Stimulated activated CD4-positive, alpha-beta T cell treated with anti-CD3 and anti-CD28 coated beads, TNF-alpha, amount 100 ng/mL, for 1 hour (primary cell): ENCODE measurements at places on chromosomes 6 and 20.

DNA sequence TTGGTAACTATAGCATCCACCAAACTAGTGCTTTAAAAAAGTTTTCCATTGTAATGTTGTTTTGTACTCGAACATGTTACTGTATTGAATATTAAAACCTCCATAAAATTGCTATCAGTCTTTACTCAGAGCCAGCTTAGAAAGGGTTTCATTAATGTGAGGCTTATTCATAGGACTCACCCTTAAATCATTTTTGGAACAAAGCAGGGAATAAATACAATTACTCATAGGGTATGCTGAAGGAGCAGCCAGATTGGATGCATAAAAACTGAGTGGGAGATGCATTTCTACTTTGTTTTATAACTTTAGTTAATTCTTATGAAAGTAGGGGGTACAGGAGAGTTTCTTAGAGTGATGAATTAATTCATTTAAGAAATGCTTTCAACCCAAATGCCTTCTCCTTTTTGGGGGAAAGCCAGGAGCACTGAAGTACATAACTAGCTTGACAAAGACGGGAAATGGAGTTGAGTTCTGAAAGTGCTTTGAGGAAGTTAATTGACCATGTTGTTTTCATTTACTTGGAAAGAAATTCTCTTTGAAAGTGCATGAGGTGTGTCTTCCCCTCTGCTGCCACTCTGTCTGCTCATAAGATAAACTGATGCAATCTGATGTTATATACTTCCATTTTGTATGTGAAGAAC, 90.3 kb downstream of the RNF144B start:
- DNase-seq: no peak

GRCh38 chr6:157273756-157274470, 49.4 kb downstream of the TMEM242 start:
- DNase-seq: no peak

GRCh38 chr6:46867411-46867810, 54.3 kb downstream of the ADGRF5 start:
- no peak for DNase-seq

DNA sequence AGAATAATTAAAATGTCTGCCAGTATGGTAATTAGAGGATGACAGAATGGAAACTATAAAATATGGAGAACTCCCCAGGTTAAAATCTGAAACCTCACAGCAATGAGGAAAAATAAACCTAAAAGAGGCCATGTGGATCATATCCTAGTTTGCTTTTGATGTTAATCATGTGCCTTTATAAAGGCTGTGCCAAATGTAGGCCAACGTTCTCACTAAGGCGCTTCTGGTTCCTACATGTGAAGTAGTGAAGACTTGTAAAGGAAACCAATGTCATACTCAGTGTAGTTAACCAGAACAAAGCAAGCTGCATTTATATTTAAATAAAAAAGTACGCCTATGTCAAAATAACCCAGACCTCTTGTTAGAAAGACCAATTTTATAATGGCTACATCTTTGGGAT, 113.7 kb upstream of the FAM184A start:
- no peak for DNase-seq

DNA sequence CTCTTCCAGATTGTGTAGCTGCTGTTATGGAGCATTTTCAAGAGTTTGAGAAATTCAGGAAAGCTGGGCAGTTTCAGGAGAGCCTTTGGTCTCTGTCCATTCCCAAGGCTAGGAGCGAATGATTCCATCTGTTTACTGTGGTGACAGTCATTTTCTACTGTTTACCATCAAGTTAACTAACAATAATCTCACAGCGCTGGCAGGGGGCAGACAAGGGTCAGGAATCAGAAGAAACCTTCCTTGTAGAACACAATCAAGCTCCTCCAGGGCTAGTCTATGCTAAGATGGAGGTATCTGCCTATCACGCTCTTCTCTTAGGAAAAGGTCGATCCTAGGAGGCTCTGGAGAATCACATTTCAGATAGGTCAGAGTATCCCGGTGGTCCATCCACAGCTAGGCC, 293.9 kb downstream of the KIF16B start:
- no peak for DNase-seq

DNA sequence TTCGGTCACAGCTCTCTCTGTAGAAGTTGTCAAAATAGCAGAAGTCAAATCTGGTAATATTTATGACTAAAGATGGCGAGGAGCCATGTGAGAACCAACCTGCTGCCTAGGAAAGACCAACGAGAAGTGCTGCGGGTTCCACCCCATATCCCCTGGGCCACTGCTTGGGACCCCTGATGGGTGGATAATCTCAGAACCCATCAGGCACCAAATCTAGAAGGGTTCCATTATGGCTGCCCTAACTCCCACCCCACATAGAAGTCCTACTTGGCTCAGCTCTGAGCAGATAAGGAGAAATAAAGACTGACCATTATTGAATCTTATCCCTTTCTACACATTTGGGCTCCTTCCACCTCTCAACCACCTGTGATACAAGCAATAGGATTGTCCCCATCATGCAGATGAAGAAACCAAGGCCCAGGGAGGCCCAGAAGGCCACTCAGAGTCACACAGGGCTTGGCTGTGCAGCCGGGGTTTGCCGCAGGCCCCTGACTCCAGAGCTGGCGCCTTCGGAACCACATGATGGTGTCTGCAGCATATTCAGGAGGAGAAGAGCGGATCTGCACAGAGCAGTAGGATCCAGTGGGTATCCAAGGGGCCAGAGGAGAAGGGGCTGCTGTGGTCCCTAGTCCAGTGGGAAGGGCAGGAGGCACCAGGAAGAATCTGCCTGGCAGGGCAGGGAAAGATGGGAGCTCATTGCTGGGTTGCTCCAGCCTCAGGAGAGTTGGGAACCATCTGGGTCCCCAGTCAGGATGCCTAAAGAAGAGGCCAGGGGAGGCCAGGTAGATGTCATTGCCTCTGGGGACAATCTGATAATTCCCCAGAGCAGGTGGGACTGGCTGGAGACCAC, 9.6 kb upstream of the PCMTD2 start:
- no peak for DNase-seq

GRCh38 chr20:24665196-24665595, 195.8 kb downstream of the SYNDIG1 start:
- no peak for DNase-seq

GRCh38 chr20:62486484-62486883, 10.7 kb upstream of the GATA5 start:
- no peak for DNase-seq

DNA sequence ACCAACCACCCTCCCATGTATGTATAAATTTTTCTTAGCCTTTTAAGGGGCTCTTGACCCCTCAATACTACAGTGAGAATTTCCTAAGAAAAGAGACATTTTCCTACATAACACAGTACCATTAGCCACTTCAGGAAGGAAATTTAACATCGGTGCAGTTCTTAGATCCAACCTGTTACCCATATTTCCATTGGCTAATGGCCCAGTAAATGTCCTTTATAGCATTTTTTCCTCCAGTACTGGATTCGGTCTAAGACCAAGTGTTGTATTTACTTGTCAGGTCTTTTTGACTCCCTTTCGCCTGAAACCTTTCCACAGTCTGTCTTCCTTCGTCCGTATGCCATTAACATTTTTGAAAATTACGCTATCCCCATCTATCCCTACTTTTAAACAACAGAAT, 173.4 kb upstream of the PMEPA1 start:
- no peak for DNase-seq

DNA sequence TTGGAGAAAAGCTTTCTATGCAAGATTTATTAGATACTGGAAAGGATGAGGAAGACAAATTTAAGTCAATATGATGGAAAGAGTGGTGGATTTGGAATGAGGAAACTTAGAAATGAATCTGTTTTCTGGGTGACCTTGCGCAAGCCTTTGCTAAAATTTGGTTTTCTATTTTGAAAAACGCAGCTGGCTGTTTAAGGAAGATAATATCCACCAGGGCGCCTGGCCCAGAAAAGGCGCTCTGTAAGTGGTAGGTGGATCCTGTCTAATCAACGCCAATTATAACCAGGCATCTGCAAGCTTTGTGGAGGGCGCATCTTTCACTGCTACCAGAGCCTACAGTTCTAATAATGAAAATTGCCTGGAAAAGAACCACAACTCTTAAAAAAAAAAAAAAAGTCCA, 398 bp upstream of the SPATS1 start:
- DNase-seq: no peak

DNA sequence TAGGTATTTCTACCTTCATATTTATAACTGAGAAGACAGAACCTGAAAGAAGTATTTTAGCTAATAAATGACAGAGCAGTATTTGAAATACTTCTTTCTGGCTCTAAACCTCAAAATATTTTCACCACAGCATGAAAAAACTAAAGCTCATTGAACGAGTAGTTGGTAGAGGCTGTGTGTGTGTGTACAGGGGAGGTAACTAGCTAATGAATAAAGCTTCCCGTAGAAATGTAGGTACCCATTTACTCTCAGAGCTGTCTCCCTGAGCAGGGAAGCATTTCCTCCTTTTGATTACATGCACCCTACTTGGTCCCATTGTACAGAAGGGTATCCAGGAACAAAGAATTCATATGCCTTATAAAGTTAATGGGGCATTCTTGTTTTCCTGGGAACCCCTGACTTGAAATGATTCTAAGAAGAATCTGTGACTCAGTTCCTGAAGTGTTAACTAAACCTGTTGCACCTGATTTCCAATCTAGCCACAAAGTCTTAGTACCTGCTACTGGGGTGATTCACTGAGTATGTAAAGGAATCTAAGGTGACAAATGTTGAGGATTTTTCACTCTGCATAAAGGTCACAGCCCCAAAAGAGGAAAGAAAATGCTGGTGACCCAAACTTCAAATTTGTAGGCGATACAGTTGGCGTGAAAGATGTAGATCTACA, 12.5 kb downstream of the CRYBG1 start:
- no peak for DNase-seq

DNA sequence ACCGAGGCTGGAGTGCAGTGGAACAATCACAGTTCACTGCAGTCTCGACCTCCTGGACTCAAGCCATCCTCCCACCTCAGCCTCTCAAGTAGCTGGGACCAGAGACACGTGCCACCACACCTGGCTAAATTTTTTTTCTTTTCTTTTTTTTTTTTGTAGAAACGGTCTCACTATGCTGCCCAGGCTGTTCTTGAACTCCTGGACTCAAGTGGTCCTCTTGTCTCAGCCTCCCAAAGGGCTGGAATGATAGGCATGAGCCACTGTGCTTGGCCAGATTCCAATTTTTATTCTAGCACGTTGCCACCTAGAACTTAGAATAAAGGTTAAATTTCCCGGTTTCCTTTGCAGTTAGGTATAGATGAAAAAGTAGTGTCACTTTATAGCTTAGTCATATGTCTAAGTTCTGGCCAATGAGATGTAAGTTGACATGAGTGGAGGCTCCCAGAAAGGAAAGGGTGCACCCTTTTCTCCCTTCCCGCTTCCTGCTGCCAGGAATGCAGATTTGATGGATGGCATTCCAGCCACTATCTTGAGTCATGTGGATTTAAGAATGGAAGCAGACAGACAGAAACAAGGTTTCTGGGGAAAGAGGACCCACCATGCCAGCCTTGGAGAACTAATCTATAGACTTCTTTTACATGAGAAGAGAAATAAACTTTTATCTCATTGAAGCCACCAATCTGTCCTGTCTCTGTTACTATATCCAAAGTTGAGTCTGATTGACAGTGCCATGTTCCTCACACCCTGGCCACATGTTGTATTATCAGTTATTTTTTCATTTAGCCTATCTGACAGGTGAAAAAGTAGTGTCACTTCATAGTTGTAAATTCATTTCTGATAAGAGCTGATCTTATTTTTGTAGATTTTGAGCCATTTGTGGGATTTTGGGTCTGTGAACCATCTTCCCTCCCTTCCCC, 60.6 kb upstream of the NCOA3 start:
- no peak for DNase-seq

GRCh38 chr6:155378276-155378675, 64.0 kb upstream of the TFB1M start:
- no peak for DNase-seq

- no peak for DNase-seq
These were observed 296.8 kb downstream of the UTRN start for GRCh38 chr6:144581812-144582537.

- peak; percentile 52 for DNase-seq
These were observed 732 bp upstream of the STXBP5 start for GRCh38 chr6:147203311-147204059.

- no peak for DNase-seq
These were observed 38.4 kb upstream of the SPTLC3 start for GRCh38 chr20:12970372-12970821.

- DNase-seq: no peak
These were observed 19.9 kb downstream of the SMPDL3A start for GRCh38 chr6:122809001-122809400.

GRCh38 chr20:19973961-19974629, 43.1 kb upstream of the NAA20 start:
- DNase-seq: no peak

GRCh38 chr6:84408028-84408427, 180.6 kb upstream of the CEP162 start:
- DNase-seq: no peak

DNA sequence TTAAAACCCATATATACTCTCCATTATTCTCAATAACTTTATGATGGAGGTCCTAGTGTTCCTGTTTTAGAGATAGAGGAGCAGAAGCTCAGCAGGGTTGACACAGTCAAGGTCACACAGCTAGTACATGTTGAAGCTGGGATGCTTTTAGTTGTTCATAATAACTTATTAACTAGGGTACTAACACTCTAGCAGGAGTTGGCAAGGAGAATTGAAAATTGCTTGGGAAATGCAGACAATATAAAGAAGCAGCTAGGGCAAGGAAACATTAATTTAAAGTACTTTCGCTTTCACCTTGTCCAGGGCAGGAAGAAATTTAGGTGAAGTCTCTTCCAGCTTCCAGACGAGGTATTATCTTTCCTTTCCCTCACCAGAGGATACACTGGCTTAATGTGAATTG, 133.7 kb downstream of the RCAN2 start:
- DNase-seq: no peak

DNA sequence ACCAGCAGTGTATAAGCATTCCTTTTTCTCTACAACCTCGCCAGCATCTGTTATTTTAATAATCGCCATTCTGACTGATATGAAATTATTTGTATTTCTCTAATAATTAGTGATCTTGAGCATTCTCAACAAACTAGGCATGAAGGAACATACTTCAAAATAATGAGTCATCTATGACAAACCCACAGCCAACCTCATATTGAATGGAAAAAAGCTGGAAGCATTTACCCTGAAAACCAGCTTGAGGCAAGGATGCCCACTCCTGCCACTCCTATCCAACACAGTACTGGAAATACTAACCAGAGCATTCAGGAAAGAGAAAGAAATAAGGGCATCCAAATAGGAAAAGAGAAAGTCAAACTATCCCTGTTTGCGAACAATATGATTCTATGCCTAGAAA, 390.6 kb upstream of the ID4 start:
- no peak for DNase-seq

GRCh38 chr20:3077618-3078134, 6.3 kb downstream of the OXT start:
- DNase-seq: no peak

- DNase-seq: no peak
These were observed 69.8 kb downstream of the DST start for GRCh38 chr6:56572788-56573471.

GRCh38 chr6:47303861-47304260, 5.8 kb downstream of the TNFRSF21 start:
- no peak for DNase-seq

DNA sequence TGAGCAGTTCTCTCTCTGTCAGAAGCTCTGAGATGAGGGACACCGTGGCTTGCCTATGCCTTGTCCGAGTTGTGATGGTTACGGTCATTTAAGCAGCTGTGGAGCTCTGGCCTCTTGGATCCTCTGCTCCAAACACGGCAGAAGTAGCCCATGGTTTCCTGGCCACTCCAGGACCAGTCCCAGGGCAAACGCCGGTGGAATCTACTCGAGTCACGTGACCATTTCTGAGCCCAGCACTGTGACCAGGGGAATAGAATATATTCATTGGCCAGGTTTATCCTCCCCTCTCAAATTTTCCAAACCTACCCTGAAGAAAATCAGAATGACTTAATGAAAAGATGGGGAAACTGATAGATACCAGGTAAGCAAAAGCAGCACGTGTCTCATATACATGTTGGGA, 152.8 kb downstream of the TTLL2 start:
- DNase-seq: no peak
